Fibroblast of skin of right biceps (primary cell): ENCODE measurements at places on chromosomes 5 and 9.

- no peak for DNase-seq
Measured at GRCh38 chr9:130288926-130289690, 23.5 kb downstream of the HMCN2 start.

DNA sequence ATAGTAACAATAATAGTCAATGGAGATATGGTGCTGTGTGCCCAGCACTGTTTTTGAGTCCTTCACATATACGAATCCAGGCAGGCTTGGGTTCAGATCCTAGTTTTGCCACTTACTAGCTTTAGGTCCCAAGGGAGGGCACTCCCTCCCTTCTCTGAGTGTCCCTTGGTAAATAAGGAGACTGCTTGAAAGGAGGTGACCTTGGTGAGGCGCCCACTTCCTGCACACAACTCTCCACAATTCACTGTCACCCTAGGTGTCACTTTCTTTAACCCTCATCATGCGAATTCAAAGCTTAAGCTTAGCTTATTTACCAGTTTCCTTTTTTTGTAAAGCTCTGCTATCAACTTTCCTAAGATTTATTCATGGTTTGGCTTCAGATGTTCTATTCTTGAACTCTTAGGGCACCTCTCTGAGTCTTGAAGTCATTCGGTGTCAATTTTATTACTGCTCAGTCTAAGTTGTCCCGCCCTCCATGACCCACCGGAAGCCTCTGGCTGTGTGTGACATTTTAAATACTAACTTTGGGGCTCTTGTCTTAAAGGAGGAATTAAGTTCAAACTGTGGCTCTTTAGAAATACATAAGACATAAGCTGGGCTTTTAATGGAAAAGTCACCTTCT is 170.7 kb upstream of the ZNF618 start:
- no peak for DNase-seq

GRCh38 chr9:109886617-109887016 is 106.6 kb downstream of the PALM2AKAP2 start:
- DNase-seq: no peak

GRCh38 chr9:38443181-38443580 is 18.9 kb upstream of the IGFBPL1 start:
- peak; percentile 57 for DNase-seq

DNA sequence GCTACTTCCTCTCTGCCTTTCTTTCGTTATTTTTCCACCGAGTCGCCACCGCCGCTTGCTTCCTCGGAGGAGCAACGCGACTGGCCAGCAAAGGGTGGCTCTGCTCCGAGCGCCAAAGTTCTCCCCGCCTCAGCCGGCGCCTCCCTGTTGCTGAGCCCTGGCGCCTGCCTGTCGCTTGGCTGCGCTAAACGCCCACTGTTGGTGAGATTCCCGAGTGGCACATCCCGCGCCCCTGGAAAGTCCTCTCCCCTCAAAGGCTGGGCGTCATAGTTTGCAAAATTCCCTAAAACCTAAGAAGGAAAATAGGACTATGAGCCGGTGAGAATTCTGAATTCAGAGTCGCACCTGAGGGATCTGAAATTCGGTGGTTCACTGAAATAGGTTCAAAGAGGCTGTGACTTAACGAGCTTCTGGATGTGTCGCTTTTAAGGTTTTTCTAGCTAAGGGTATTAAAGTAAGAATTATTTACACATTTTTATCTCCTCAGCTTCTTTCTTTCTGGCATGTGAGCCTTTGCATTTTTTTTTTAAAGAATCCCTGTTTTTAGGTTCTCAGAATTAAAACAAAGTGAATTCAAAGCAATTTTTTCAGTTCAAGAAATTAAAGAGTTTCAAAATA is at the start of gene GRIN3A:
Gene GRIN3A (minus strand): TSS at position 82 of the 618 bp plus-strand sequence. CDS start 668 bp downstream, outside the sequence.
- DNase-seq: peak; percentile 10

GRCh38 chr5:121500310-121500709 is 351.4 kb upstream of the FTMT start:
- no peak for DNase-seq

GRCh38 chr9:101467690-101468089 is 32.1 kb upstream of the ALDOB start:
- DNase-seq: no peak

DNA sequence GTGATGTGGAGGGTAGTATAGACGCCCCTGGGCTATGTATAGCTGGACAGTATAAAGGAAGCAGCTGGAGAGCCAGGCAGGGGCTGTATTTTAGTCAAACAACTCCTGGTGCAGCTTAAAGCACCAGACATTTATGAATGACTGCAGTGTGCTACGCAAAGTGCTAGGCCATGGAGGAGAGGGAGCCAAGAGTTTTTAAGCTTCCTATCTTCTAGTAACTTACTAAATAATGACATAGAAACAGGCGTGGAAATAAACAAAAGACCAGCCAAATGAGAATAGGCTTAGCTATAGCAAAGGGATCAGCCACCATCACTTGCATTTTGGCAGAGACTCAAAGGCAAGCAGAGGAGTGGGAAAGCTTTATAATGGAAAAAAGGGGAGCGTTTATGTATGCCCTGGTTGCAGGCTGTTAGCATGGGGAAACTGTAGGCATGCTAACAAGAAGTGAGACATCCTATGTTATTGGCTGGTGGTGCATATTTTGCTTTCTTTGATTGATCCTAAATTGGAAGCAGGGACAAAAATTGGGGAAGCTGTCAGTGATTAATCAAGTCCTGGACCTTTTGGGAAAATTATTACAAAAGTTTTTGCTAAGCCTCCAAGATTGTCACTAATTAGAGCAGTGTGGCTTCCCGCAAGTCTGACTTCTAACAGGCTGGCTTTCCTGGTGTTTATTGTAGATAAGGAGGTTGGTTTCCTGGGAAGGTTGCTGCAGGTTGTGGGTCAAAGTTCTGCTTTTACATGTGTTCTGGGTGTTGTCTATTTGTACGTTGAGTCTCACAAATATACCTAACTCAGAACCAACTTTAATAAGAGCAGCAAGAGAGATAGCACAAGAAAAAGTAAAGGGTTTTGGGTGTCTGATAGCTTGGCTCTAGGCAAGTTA is 46.6 kb downstream of the RAB3C start:
- no peak for DNase-seq

DNA sequence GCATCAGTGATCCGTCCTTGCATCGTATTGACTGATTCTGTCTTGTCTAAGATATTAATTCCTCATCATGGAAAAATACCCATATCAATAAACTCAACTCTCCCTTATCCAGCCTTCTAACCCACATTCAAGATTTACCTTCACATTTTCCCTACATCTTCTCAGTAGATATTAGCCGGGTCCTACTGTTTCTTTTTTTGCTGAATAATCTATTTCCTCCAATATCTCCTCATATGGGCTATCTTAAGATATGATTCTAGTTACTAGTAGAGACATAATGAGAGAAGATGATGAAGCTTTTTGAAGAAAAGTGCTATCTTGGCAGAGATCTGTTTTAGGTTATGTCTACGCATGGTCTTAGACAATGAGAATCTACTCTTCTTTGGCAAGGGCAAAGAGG is 785.8 kb downstream of the BRINP1 start:
- no peak for DNase-seq

- no peak for DNase-seq
Measured at GRCh38 chr9:652914-653313, 188.6 kb upstream of the DMRT1 start.

DNA sequence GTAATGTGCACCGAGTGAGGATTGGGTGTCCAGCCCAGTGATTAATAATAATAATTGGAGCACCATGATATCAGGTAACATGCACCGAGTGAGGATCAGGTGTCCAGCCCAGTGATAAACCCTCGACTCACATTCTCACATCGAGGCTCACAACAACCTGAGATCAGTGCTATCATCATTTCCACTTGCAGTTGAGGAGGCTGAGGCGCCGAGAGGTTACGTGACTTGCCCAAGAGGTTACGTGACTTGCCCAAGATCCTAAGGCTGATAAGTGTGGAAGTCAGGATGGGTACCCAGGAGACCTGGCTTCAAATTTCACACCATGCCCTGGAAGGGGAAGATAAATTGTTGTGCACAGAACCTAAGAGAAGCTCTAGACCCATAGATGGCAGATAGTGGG is 189.4 kb downstream of the MED10 start:
- no peak for DNase-seq

- no peak for DNase-seq
Measured at GRCh38 chr9:108631496-108632285, 224.1 kb downstream of the ACTL7B start.

DNA sequence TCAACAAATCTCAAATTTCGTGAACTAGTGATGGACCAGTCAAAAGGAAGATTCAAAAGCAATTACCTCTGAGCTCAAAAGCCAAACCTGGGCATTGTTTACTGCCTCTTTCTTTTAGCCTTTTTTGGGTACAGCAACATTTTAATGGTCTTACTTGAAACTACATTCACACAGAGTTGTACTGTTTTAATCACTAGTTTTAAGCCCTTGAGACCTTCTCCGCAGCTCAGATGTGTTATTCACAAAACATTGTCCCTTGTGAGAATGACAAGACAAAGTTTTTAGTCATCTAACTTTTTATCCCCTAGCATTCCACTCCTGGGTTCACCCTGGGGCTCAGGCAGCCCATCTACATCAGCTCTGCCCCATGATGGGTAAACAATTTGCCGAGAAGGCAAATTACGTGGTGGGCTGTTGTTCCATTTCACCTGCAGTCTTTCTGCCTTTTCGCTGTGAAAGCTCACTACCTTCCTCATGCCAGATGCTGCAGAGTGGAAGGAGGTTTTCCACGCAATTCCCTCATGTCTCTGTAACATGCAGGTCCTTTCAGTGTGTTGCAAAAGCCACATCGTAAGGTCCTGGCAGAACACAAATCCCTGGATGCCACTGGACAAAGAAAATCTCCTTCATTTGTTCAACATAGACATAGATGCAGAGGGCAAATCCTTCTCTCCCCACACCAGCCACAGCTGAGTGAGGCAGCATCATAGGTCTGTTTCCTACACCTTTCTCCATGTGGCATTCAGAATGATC is 175.7 kb downstream of the EBF1 start:
- DNase-seq: no peak

GRCh38 chr9:81649475-81650240 is 39.7 kb downstream of the TLE1 start:
- no peak for DNase-seq

DNA sequence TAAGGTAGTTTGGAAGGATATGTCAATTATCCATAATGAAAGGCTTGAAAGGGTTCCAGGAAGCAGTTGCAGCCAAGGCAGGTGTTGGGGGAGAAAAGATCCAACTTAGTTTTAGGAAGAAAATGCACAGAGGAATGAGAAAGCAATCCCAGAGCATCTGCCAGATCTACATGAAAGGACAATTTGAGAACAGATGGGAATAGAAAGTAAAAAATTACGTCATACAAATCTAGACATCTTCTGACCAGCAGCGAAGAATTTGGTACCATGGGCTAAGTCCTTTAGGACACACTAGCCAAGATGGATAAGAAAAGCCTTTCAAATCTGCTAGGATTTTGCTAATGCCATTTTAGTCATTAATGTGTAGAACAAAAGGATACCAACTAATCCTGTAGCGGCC is 244.1 kb upstream of the PRR16 start:
- no peak for DNase-seq

DNA sequence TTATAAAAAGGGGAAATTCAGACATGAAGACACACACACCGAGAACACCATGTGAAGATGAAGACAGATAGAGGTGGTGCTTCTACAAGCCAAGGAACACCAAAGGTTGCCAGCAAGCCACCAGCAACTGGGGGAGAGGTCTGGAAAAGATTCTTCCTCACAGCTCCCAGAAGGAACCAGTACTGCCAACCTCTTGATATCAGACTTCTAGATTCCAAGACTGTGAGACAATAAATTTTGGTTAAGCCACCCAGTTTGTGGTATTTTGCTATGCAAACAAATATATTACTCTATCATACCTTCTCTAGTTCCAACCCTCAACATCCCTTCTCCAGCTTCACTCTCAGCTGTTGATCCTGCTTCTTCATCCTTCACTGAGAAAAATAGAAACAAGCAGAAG is 451.1 kb downstream of the EBF1 start:
- peak; percentile 52 for DNase-seq

- DNase-seq: no peak
Measured at GRCh38 chr9:120860083-120860482, 16.9 kb downstream of the PHF19 start.

GRCh38 chr9:34716711-34717110 is 6.8 kb upstream of the CCL21 start:
- DNase-seq: no peak

- peak; percentile 12 for DNase-seq
Measured at GRCh38 chr5:76104027-76104426, 20.8 kb downstream of the SV2C start.

DNA sequence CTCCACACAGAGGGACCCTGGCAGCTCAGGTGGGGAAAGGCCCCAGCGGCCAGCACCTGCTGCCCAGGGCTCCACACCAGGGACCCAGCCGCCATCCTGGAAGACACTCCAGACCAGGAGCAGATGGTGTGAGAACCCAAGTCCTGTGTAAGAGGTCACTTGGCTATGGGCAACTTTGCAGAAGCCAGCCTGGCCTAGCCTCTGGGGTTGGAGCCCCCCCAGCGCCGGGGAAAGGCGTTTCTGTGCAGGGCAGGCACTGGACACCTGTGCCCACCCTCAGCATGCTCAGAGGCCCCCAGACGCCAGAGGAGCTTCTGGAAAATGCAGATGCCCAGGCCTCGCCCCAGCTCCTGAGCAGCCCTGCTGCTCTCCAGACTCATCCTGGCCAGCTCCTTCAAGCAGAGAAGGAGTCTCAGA is 34.0 kb downstream of the RASGEF1C start:
- DNase-seq: no peak

GRCh38 chr9:72635197-72635596 is 113.8 kb downstream of the TMC1 start:
- no peak for DNase-seq

DNA sequence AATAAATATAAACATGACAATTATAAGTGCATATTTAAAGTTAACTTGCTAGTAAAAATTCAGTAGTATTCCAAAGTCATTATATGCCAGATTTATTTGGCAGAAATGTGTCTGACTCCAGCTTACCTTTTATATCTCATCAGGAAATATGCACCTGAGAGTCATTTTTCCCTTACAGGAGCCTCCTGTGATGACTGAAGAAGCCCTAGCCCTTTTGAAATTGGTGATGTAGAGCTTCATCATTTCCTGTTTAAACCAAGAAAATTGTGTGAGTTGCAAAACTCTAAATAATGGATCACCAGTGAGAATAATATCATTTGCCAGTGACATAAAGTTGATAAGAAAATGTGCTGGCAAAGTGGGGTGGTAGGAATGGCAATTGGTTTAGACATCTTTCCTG is 42.1 kb upstream of the CTNND2 start:
- DNase-seq: no peak

DNA sequence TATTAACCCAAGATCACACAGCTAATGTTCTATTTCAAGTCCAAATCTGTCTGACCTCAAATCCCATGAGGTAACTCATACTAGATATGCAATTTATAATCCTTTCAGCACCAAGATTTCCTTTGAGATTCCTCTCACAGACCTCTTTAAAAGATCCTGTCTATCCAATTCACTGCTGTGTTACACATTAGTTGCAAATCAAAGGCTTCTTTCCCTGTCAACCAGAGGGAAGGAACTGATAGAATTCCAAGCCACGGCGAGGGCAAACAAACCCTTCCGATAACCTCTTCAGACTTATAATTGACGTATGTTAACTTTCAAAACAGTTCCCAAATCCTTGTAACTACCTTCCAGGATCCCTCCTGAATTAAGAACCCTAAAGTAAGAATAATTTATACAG is 168.9 kb downstream of the DRD1 start:
- peak; percentile 49 for DNase-seq

GRCh38 chr5:102090770-102091169 is 205.3 kb downstream of the SLCO4C1 start:
- no peak for DNase-seq

GRCh38 chr9:21672761-21673160 is 129.7 kb upstream of the MTAP start:
- peak; percentile 83 for DNase-seq
